ENCODE measurements at places on chromosomes 16 and 17. TPM values are rescaled to one million over a fixed set of nuclear protein-coding genes. Genes with fewer than 3 reads are reported as not detected.

CX3CL1 gene
- total RNA-seq = 0.66 TPM

TP53TG3F gene
- not detected for total RNA-seq

ZSCAN10 gene
- total RNA-seq = 286 TPM

TEKT1 gene
- 0.37 TPM for total RNA-seq

CES4A gene
- total RNA-seq = 0.89 TPM

CETP gene
- total RNA-seq = not detected

SLC16A6 gene
- 0.22 TPM for total RNA-seq

ARHGAP23 gene
- total RNA-seq = 56.6 TPM

CISD3 gene
- 12.1 TPM for total RNA-seq

LSM12 gene
- 98.0 TPM for total RNA-seq

AOC3 gene
- 6.2 TPM for total RNA-seq

FBXO39 gene
- total RNA-seq = not detected

C16orf96 gene
- 2.1 TPM for total RNA-seq

EPX gene
- not detected for total RNA-seq

GUCY2D gene
- 1.1 TPM for total RNA-seq

C17orf50 gene
- total RNA-seq = 0.30 TPM

MLYCD gene
- total RNA-seq = 5.9 TPM

CCR7 gene
- 0.92 TPM for total RNA-seq

CCDC78 gene
- 20.8 TPM for total RNA-seq

TRAP1 gene
- 290 TPM for total RNA-seq

OR2C1 gene
- total RNA-seq = not detected

MYH13 gene
- not detected for total RNA-seq

CHST6 gene
- 23.2 TPM for total RNA-seq

HASPIN gene
- 30.0 TPM for total RNA-seq

SHBG gene
- total RNA-seq = 1.1 TPM

SLC47A1 gene
- total RNA-seq = 3.3 TPM

LLGL2 gene
- 94.3 TPM for total RNA-seq

CIBAR2 gene
- not detected for total RNA-seq

ABCA10 gene
- total RNA-seq = not detected

TBC1D28 gene
- total RNA-seq = 0.09 TPM

CD19 gene
- 2.5 TPM for total RNA-seq

SPPL2C gene
- not detected for total RNA-seq

KRTAP2-2 gene
- total RNA-seq = not detected

CRYBA1 gene
- total RNA-seq = not detected

ALOX15 gene
- 0.32 TPM for total RNA-seq

All from WTC11 (cell line).